ENCODE measurements at places on chromosomes 4 and X. TPM values are rescaled to one million over a fixed set of nuclear protein-coding genes. Genes with fewer than 3 reads are reported as not detected.

ART3 gene
- not detected for total RNA-seq

KLHL15 gene
- 10.3 TPM for total RNA-seq

ADGRG2 gene
- under 0.01 TPM for total RNA-seq

FOXP3 gene
- 0.14 TPM for total RNA-seq

PARM1 gene
- total RNA-seq, result 0.71 TPM

CMC4 gene
- 9.0 TPM for total RNA-seq
